ENCODE measurements at places on chromosomes 16 and 17.
A peak's percentile ranks its signal among the peaks of the same experiment; 100 is the strongest.

DNA sequence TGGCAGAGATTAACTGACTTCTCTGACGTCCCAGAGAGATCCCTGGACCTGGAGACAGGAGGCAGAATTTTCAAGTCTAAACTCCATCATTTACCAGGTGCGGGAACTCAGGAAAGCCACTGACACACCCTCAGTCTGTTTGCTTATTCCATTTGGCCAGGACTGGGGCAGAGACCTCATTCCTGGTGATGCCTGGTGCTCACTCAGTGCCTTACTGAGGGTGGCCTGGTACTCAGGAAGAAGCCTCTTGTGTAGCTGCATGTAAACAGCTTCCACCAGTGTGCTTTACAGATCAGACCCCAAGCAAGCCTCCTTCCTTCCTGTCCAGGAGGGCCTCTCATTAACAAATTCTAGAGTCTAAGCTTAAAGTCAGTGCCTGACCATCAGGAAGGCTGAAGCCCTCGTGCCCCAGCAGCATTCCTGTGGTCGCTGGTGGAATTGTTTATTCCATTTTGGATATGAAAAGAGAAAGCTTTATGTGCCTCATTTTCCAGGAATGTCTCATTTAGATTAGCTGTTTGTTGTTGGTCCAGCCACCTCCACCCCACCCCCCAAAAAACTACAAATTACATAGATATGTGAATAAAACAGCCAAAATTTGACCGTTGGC is 236.1 kb upstream of the CDH5 start:
- DNase-seq: no peak

DNA sequence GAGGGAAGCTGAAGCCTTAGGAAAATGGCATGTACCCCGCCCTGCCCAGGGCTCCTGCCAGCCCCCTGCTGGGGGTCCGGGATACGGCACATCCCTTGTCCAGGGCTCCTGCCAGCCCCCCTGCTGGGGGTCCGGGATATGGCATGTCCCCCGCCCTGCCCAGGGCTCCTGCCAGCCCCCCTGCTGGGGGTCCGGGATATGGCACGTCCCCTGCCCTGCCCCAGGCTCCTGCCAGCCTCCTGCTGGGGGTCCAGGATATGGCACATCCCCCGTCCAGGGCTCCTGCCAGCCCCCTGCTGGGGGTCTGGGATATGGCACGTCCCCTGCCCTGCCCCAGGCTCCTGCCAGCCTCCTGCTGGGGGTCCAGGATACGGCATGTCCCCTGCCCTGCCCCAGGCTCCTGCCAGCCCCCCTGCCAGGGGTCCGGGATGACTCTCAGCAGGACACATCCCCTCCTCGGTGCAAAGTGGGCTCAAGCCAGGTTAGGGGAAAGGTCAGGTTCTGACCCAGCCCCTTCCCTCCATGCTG is 43.2 kb downstream of the RPH3AL start:
- DNase-seq: no peak

GRCh38 chr16:785563-786535 is 2.3 kb downstream of the RPUSD1 start:
- DNase-seq: peak; percentile 34

DNA sequence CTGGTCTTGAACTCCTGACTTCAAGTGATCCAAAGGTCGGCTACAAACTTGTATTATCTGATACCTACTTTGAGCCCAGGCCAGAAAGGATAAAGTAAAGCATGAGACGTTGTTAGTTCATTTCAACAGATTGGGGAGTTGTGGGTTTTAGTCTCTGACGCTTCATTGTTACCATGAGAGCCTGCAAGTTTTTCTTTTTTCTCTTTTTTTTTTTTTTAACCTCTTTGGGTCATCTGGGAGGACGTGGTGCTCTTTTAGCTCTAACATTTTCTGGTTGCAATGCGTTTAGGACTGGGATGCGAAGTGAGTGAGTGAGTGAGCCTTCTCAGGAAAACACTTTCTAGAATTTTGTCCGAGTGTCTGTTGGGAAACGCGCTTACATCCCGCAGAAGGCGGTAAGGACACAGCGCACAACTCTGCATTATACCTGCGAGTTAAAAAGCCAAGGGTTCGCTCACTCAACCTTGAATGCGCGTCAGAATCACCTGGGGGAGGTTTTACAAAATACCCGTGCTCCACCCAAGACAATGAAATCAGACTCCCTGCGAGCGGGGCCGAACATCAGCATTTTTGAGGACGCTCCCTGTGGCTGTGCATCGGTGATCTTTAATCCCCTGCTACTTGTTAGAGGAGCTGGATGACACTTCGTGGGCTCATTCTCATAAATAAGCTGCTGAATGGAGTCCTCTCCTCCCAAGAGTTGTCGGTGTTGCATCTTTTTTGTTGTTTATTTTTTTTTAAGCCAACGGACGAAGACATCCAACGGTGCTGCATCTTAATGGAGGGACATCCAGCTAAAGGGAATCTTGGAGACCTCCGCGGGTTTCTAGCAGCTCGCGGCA is 629 bp upstream of the RNF135 start:
- DNase-seq: no peak

DNA sequence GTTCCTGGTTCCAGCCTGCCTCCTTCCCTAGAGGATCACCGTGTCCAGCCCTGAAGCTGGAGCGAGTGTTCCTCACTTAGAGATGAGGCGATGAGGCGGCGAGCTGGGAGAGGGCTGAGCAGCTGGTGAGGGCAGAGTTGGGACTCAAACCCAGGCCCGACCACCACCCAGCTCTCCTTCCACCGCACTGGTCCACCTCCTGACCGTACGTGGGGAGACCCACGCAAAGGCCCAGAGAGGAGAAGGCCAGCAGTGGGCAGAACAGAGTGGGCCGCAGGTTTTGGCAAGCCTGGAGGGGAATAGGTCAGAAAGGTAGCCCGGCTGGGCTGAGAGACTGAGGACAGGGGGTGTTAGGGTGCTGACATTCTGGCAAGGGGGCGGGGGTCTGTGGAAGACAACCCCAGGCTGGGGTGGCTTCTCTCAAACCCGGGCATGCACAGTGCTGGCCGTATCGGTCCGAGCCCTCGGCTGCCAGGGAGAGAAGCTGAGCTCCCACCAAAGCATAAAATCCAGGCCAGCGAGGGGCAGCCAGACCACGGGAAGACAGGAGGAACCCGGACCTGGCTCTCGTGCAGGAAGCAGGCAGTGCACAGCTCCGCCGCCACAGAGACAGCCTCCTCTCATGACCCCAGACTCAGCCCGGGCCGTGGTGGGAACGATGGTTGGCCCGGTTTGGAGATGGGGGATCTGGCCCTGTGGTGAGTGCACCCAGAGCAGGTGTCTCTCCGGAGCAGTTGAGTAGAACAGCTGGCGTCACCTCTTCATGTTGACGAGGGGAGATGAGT is 24.9 kb downstream of the MLYCD start:
- no peak for DNase-seq

- DNase-seq: no peak
These were observed 289.0 kb upstream of the AXIN2 start for GRCh38 chr17:65850486-65850885.

DNA sequence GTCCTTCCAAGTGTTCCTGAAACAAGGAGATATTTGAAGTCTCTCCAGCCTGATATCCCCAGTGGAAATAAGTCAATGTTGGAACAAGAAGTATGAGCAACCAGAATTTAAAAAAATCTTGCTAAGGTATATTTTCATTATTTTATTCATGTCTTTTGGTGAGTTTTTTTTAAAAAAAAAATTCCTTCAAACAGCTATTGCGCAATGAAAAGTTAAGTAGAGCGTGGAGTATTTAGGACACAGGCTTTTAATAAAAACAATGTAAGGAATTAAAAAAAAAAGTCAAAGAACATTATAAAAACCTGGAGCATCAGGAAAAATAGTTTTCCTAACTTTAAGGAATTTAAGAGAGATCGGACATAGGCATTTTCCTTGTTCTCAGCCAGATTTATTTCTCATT is 940.4 kb downstream of the KCNJ2 start:
- DNase-seq: no peak

DNA sequence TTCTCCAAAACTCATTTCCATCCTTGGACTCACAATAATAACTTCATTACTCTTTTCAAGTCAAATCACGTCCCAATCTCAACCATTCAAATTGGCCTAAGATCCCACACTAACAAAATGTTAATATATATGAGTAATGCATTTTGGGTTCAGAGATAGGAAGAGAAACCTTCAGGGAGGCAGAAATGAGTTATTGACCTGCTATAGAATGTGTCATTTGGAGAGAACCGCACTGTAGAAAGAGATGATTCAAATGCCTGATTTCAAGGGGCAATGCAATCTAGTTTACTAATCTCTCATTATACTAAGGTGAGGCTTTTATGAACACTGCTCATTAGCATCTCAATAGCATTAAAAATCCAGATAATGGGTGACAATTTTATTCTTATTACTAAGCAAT is 1595.0 kb upstream of the GOT2 start:
- DNase-seq: no peak

GRCh38 chr17:53655591-53655990 is 167.1 kb upstream of the KIF2B start:
- no peak for DNase-seq

GRCh38 chr17:78325076-78325687 is 34.7 kb downstream of the SOCS3 start:
- no peak for DNase-seq

DNA sequence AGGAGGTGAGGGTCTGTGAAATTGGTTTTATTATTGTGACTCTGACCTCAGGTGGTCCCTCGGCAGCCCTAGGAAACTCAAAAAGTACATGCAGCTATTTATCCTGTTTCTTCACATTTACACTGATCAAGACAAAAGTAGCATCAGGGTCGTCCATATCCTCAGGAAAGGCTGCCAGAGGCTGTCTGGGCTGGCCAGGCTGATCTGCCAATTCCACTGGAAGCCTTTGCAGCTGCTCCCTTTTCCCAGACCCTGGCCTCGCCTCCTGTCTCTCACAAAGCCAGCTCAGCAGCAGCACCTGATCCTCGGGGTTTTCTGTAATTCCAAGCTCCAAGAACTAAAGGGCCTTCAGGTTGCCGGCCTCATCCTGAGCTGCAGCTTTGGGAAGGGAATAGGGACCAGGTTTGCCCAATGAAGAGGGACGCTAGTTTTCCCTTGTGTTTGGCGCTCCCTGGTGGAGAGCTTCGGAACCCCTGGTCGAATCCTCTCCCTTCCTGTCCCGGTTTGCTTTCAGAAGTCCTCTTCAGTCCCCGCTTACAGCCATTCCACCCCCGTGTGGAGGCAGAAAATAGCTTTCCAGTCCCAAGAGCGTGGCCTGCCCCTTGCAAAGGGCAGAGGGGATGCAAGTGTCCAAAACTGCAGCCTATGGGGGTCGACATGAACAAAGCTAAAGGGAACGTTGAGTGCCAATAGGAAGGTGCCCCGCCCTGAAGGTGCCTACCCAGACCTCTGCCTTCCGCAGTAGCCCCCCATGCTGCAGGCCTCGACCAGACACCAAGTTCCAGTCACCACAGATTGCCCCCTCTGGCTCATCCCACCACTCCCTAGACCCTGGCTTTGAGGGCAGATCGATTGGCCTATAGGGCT is 13.4 kb downstream of the MFSD6L start:
- peak; percentile 20 for DNase-seq

- no peak for DNase-seq
These were observed 651.8 kb upstream of the GOT2 start for GRCh38 chr16:59385959-59386358.

DNA sequence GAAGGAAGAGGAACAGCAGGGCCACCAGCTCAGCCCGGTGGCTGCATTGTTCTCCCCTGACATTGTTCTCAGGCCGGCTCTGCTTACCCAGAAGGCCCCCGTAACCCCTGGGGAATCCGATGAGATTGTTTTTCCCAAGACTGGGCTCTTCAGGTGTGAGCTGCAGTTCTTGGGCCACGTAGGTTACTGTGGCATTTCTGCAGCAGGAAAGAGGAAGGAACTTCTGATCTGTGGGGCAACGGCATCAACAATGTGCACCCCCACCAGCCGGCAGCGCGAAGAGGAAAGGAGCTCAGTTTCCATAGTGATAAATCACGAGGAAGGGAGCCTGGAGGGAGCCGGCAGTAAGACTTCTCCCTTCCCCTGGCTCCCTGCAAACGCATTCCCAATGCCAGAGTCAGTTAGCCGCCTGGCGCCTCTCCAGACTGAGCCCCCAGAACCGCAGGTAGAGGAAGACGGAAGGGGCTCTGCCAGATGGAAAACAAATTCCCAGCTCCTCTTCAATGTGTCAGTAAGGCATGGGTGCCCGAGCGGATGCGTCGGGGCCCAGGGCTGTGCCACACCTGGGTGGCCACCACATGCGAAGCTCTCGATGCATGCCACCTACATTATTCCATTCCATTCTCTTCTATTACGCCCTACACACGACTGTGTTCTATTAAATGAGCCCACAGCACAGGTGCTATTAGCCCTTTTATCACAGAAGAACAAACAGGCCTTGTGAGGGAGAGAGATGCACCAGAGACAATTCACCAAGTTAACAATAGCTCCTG is 21.5 kb upstream of the PECAM1 start:
- DNase-seq: no peak

GRCh38 chr17:79023886-79024771 is at the start of gene C1QTNF1:
C1QTNF1 (plus strand) TSS chr17:79024169; CDS start chr17:79043969, 19,800 bp downstream.
- no peak for DNase-seq

- DNase-seq: no peak
These were observed 3.5 kb upstream of the CDC6 start for GRCh38 chr17:40284085-40284713.

- DNase-seq: no peak
These were observed 9.2 kb downstream of the PAFAH1B1 start for GRCh38 chr17:2602597-2603017.

DNA sequence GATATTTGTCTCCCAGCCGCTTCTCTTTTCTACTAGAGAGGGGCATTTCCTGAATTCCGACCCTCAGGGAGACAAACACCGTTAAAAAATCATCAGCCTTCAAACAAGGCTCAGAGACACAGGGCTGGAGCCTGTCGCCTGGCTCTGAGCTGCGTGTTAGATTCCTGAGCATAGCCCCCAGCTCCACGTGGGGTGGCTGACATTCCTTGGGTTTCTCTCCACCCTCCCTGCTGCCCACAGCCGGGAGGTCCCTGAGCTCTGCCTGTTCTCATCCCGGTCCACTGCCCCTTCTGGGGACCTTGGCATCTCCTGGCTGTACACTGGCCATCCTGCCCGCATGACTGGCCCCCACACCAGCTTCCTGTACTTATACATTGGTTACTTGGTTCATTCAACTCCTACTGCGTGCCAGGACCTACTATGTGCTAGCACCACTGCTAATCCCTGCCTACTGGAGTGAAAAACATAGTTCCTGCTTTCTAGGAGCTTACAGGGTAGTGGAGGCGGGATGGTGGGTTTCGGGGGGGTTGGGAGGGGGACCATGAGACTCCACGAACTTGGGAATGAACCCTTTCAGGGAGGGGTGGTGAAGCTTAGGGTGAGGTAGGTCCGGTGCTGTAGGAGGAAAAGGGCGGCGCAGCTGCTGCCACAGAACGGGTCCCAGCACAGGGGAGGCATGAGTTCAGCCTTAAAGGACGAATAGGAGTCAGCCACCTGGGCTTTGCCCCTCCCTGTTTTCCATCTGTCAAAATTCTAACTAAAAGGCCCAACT is 52.1 kb upstream of the TMEM132E start:
- no peak for DNase-seq

GRCh38 chr17:39251997-39252396 is 26.3 kb upstream of the STAC2 start:
- DNase-seq: no peak
